ENCODE measurements at places on chromosomes 4 and X.

DNA sequence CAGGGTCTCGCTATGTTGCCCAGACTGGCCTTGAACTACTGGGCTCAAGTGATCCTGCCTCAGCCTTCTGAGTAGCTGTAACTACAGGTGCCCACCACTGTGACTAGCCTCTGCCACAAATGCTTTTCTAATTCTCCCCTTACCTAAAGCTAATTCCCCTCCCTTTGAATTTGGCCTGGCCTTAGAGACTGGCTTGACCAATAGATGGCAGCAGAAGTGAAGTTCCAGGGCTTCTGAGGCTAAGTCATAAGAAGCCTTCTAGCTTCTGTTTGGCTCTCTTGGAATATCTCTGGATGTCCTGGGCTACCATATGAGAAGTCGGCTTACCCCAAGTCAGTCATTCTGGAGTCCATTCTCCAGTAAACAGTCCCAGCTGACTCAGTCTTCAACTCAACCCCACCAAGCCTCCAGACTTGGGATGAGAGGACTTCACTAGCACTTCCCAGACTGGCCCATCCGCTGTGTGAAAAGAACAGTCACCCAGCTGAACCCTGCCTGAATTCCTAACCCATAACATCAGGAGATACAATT, 61.0 kb downstream of the HPRT1 start:
- DNase-seq, result peak; percentile 41

DNA sequence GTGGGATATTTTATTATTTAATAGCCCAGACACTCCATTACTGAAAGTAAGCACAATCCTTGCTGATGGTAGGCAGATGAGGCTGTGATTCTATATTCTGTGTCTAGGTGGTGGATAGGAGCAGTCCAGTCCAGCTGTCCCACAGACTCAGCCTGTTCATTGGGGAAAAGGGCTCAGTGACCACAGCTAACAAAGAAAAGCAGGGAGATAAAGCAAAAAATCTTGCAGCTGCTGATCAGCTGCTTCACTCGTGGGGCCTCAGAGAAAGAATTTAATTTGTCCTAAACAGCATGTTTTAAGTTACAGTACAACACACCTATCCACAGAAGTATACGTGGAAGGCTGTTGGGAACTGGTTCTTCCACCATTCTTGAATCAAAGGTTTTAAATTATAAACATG, 40.7 kb upstream of the ANK2 start:
- no peak for DNase-seq

- DNase-seq, result no peak
These were observed at the start of gene PCDH19 for GRCh38 chrX:100409610-100410590. Gene PCDH19, minus strand, starts transcription at chrX:100410273. Its CDS starts 1,676 bp downstream, at chrX:100408597.

DNA sequence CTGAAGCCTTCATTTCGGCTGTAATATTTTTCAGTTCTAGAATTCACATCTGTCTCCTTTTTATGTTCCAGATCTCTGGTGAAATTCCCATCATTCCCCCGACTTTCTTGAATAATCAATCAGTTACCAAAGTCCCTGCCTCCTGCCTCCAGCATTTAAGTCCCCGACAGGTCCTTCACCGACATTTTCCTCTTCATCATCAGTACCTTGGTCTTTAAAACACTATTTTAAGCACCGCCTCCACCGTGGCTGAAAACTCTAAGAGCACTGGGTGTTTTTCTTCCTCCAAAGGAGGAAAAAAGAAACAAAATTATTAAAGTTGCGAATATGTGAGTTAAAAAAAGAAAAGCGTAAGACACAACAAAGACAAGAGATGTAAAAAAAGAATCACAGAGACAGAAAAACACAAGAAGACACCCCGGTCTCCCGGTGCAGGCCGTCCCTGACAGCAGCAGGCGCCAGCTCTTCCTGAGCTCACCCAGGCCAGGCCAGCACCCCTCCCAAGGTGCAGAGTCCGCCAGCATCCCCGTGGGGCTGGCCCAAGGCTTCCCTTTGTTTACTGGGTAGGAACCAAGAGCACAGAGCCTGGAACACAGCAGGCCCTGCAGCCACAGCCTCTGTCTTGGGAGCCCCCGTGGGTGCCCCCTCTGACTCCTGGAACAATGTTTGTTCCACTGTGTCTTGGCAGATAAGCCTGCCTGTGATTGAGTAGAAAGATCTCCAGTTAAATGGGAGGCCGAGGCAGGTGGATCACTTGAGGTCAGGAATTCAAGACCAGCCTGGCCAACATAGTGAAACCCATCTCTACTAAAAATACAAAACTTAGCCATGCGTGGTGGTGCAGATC, 49.3 kb upstream of the CPLX1 start:
- DNase-seq, result no peak

- DNase-seq, result no peak
These were observed 12.9 kb downstream of the DIPK2B start for GRCh38 chrX:45187731-45188130.

Data from OCI-LY7 (cell line).